ENCODE measurements at places on chromosomes 11 and 22.

DNA sequence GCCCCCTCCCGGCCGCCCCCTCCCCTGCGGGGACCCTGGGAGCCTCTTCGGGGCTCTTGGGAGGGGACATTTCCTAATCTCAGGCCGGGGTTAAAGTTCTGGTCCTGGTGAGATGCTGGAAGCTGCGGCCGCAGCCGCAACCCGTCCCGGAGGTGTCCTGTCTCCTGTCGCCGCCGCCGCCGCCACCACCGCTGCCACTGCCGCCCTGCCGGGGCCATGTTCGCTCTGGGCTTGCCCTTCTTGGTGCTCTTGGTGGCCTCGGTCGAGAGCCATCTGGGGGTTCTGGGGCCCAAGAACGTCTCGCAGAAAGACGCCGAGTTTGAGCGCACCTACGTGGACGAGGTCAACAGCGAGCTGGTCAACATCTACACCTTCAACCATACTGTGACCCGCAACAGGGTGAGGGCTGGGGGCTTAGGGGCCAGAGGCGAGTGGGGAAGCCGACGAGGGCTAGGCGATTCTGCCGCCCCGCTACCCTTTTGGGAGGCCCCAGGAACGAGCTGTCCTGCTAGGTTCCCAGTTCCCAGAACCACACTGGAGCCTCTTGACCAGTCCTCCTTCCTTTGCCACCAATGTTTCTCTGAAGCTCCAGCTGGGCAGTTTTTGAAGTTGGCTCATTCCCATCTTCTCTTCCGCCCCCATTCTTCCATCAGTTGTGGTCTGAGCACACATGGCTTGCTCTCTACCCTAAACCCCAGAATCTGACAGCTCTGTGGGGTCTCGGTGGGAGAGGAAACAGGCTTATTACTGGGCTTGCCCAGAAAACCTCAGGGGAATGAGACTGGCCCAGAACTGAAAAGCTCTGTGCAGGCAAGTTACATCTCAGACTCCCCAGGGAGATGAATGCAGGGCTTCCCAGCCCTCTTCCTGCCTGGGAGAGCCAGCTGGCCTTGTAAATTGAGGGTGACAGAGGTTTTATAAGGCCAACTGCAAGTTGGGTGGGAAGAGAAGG is 781 bp downstream of the SIDT2 start:
- no peak for DNase-seq

- DNase-seq = no peak
Observed at GRCh38 chr11:126194121-126194543, 17.3 kb downstream of the RPUSD4 start.

DNA sequence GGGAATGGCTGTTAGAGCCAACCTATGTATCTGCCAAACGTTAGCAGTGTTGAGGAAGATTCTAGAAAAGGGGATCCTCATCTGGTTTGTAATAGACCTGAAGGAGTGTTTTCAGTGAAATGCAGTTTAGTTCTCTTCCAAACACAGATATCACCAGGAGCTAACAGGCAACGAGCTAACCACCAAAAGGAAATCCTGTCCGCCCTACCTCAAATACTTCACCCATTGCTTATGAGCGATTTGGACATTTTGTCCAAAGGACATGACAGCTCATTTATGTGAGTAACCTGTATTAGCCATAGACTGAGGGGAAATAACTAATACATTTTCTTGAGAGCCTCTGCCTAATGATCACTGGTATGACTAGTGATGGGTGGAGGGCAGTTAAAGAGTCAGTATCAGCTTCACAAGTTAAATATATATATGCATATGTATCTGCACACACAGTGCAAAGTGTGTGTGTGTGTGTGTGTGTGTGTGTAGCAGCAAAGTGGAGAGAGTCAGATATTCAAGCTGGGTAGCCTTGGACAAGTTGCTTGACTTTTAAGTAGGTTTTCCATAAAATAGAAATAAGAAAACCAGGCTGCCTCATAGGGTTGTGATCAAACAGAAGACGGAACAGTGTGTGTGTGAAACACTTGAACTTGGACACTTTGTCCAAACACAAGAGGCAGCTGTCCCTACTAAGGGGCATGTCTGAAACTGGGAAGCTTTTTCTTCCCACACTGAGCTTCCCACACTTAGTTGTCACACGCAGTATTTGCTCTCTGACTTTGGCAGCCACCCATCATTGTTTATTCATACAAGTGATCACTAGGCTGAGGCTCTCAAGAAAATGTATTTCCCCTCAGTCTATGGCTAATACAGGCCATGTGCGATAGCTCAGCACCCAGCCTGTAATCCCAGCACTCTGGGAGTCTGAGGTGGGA is 940 bp upstream of the C11orf91 start:
- DNase-seq = no peak

GRCh38 chr11:8685306-8685705 is 2.7 kb downstream of the RPL27A start:
- no peak for DNase-seq

- no peak for DNase-seq
Observed at GRCh38 chr11:64023712-64024710, 11.7 kb upstream of the FLRT1 start.

GRCh38 chr11:7657306-7658025 is 15.8 kb downstream of the CYB5R2 start:
- DNase-seq = no peak

DNA sequence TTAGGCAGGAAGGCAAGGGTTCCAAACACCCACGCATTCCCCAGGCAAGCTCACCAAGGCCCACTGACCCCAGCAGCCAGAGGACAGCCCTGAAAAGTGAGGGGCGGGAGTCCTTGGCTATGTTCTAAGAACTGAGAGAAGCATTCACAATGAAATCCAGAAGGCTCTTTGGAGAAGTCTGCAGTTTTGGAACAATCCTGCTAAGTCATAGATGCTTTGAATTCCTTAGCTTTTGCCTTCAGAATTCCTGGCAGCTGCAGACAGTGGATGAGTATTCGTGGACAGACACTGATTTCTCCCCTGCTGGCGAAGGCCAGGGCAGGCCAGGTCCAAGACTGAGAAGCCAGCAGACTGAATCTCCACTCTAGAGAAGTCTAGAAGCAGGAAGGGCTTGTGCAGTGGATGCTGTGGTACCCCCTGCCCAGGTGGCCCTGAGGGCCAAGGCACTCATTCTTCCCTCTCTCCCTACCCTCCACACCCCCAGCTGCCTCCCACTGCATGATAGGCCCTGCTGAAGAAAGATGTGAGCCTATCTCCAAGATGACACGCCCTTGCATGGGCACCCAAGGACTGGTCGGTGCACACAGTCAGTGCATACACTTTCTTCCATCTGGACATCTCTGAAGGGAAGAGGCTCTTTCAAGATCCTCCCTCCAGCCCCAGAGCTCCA is 133.2 kb upstream of the TEAD1 start:
- DNase-seq = no peak

GRCh38 chr11:70400643-70401042 is 2.3 kb downstream of the CTTN start:
- no peak for DNase-seq

- no peak for DNase-seq
Observed at GRCh38 chr11:22194306-22194705, 1.4 kb downstream of the ANO5 start.

- peak; percentile 16 for DNase-seq
Observed at GRCh38 chr11:125923012-125923579, 18.8 kb downstream of the DDX25 start.

DNA sequence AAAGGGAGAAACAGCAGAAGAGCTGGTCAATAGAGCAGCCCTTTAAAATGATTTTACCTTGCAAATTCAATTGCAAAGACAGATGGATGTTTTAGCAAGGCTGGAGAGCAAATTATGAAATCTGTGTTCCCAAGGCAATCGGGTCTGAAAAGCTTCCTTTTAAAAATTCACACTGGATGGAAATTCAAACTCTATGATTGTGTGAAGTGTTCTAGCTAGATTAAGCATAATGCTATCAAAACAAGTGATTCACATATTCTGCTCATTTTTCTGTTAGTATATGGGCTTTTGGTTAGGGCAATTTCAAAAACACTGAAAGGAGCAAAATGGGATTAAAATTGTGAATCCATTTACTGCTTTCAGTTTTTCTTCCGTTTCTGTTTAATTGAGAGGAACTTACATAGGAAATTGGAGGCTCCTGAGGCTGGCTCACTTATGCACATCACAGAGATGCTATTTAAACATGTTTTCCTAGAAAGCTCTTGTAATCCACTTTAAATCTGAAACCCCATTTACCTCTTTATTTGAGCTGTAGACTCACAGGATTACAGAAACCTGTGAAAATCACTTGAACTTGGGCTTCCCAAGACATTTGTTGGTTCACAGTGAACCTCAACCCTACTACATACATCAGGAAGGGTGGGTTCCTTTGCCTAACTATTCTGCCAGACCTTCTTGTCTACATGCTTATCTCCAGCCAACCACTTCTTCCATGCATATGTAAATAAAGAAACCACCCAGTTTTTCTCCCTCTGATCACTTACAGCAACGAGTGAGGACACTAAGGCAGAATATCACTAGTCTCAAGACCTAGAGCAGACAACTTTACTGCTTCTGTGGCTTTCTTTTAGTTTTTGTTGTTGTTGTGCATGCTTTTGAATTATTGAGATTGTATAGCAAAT is 201.9 kb upstream of the PITPNB start:
- no peak for DNase-seq

DNA sequence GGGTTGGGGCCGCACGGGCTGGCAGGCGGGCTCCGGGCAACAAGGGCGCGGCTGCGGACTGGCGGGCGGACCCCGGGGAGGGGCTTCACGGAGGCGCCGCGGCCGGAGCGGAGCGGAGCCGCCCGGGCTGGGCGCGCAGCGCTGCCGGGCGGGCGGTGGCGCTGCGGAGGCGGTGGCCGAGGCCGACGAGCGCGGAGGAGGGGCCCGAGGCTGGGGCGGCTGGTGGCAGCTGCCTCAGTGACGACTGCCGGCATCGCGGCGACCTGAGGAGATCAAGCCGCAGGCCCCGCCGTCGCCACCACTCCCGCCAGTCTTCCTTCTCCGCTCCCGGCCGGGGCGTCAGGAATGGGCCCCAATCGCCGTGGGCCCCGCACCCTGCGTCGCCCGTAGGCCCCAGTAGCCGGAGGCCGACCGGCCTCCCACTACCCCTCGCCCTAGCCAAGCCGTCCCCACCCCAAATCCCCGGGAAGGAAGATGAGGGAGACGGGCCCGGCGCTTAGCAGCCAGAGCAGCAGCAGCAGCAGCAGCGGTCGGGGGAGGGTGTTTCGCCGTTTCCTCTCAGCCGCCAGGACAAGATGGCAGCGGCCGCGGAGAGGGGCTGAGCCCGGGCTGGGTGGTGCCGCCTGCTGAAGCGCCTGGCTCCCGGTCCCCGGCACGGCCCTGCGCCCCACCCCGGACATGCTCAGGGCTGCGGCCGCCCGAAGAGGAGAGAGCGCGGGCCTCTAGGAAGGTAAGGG is at the start of gene HIPK3:
HIPK3 (plus strand) TSS at position 222 of the 737 bp plus-strand sequence.
- peak; percentile 8 for DNase-seq

GRCh38 chr11:76677458-76677765 is 6.9 kb upstream of the LRRC32 start:
- no peak for DNase-seq

GRCh38 chr11:105609832-105610781 is at the start of gene GRIA4:
GRIA4 (plus strand) TSS chr11:105610073; CDS start chr11:105610998, 925 bp downstream.
- DNase-seq = peak; percentile 49
